ENCODE measurements at places on chromosomes 13 and 19.

DNA sequence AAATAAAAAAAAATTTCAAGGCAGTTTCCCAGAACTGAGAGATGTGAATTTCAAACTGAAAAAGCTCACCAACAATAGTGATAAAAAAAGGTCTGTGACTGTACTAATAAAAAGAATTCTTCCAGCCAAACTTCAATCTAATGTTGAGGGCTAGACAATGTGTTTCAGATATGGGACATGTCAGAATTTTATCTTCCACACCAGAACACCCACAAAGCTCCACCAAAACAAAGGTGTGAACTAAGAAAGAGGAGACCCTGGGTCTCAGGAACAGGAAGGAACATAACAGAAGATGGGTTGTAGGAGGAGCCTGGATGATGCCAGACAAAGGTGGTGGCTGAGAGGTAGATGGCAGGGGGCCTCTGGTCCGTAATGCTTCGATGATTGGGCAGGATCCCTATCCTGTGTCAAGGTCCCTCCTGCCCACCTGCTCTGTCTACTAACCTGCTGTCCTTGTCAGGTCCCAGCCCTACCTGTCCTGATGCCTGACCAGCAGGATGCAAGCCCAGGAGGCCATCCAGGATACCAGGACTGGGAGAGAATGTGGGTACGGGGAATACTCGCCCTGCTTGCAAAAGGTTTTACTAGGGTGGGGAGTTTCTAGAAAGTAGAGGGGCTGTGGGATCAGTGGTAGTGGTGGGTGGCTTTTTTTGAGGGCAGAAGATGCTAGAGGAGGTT is 4.5 kb downstream of the MZF1 start:
- no peak for DNase-seq

DNA sequence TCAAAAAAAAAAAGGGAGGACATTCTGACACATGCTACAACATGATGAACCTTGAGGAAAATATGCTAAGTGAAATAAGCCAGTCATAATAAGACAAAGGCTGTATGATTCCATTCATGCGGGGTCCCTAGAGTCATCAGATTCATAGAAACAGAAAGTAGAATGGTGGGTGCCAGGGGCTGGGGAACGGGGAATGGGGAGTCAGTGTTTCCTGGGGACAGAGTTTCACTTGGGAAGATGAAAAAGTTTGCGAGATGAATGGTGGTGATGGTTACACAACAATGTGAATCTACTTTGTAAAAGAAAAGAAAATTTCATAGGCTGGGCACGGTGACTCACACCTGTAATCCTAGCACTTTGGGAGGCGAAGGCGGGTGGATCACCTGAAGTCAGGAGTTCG is 6.1 kb upstream of the CLEC4G start:
- DNase-seq: no peak

GRCh38 chr13:100347968-100348367 is 240.6 kb downstream of the GGACT start:
- DNase-seq: no peak

- DNase-seq: peak; percentile 92
These were observed 2.3 kb downstream of the SLC46A3 start for GRCh38 chr13:28716511-28716910.

Data from kidney tubule cell (primary cell).